CD14-positive monocyte (primary cell): ENCODE measurements at places on chromosomes 3 and 15.

DNA sequence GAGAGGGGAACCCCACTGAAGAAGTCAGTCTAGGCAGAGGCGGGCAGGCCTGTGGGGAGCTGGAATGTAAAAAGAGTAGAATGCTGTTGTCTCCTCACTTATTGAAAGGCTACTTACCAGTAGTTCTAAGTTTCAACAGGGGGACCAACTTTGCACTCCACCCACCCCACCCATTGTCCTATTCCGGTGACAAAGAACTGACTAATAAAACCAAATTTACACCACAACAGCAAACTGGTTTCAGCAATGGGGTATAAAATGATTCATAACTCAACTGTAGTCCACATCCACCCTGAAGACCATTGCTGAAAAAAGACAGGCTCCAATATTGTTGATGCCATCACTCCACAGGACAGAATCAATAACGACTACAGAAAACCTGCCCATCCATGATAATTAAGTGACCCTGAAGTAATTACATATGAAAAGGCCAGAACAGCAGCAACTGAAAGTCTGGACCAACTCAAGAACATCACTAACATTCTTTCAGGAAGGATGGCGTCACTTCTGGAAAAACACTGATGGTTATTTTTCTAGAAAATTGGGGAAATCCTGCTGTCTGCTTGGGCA lies 80.2 kb downstream of the ABI3BP start:
- no peak overlapping the region for H3K4me3 ChIP-seq
- DNase-seq = no peak
- H3K4me1 ChIP-seq = no peaks in the 10 kb centered on the region
- no peaks in the 10 kb centered on the region for H3K27me3 ChIP-seq
- H3K36me3 ChIP-seq = no peaks in the 10 kb centered on the region

DNA sequence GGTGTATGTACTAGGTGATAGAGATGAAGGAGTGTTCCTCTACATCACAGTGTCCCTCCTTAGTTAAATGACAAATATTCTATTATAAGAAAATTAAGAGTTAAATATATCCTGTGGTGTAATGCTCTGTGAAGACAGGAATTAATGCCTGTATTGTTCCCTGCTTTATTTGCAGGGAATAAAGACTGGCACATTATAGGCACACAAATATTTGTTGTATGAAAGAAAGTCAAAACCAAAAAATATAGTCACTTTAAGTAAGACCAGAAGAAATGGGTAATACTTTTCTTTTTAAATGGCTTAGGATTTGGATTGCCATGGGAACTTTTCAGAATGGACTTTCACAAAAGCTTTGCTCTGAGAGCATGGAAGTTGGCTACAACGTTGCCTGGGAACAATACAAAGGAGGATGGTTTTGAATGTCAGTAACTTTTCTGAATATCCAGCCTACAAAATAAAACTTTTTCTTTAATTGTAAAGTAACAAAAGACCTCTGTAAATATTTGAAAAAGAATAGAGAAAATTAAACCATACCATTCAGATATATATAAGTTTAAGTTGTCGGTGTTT lies 158.0 kb upstream of the P2RY1 start:
- no peak for DNase-seq
- no peak overlapping the region for H3K4me3 ChIP-seq
- H3K36me3 ChIP-seq = no peaks in the 10 kb centered on the region

- no peaks in the 10 kb centered on the region for H3K27me3 ChIP-seq
- no peaks in the 10 kb centered on the region for H3K36me3 ChIP-seq
- no peaks in the 10 kb centered on the region for H3K4me1 ChIP-seq
- no peak for DNase-seq
- H3K4me3 ChIP-seq = no peak overlapping the region
Observed at GRCh38 chr3:140896997-140897396, 44.6 kb upstream of the SLC25A36 start.

DNA sequence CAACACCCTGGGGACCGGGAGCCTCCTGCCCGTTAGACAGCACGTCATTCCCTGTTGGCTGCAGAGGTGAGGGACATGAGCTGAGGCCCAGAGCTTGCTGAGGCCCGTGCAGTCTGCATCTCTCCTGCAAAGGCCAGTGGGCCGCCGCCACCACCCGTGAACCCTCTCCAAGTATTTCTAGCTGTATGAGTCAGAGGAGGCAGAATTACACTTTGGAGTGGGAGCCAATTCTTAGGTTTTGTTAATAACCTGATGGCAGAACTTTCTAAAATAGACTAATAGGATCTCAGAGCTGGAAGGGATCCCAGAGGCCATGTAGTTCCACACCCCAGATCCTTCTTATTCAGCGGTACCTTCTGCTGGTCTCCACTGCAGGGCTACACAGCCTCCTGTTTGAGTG lies 335.2 kb upstream of the CTDSPL start:
- no peaks in the 10 kb centered on the region for H3K27me3 ChIP-seq
- H3K36me3 ChIP-seq = no peaks in the 10 kb centered on the region
- H3K4me1 ChIP-seq = no peaks in the 10 kb centered on the region

DNA sequence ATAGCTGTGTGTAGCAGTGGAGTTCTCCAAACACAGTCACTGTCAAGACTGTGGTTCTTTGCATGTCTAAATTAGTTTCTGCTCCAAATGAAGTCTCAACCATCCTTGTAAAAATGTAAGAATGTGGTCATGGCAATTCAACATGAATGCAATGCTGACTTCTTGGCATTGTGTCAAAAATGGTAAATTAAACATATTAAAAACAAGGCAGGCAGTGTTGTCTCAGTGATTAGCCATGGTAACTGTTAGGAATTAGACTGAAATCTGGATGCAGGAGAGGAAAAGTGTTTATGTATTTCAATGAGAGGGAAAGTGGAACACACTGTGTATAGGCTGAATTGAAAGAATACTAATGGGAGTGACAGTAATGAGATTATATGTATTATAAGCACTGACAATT lies 597.2 kb downstream of the EDEM1 start:
- no peaks in the 10 kb centered on the region for H3K27me3 ChIP-seq
- no peak overlapping the region for H3K4me3 ChIP-seq
- no peak overlapping the region for H3K27ac ChIP-seq
- no peak for DNase-seq
- no peaks in the 10 kb centered on the region for H3K36me3 ChIP-seq

DNA sequence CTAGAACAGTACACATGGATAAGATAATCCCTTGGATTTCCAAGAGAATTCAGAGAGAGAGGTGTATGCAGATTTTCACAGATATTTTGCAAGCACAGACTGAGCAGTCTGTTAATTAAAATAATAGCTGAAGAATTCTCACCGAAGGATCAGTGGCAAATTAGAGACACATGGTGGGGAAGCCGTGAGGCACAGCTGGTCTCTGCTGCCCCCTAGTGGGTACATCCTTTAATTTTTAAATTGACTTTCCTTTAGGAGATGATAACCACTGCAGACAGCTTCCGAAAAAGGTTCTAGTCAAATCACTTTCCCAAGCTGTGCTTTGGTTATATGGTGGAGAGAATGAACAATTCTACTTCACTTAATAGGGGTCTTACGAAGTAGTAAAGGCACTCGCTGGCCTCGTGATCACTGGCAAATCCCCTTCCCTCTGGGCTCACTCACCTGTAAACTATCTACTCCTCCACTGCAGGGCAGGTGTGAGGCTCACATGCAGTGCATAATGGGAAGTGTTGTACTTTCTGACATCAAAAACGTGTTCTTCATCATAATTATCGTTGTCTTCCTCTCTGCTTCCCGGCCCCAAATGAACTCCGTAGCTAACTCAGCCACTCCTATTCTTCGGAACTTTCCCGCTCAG lies 19.5 kb downstream of the MESD start:
- H3K36me3 ChIP-seq = peaks cover 58% of the 10 kb centered on the region
- H3K27ac ChIP-seq = no peak overlapping the region
- peak; percentile 39 for DNase-seq
- no peaks in the 10 kb centered on the region for H3K4me1 ChIP-seq

GRCh38 chr3:195147649-195148080 lies 123.3 kb downstream of the XXYLT1 start:
- peaks cover 38% of the 10 kb centered on the region for H3K4me1 ChIP-seq
- DNase-seq = peak; percentile 65
- H3K27ac ChIP-seq = no peak overlapping the region
- no peaks in the 10 kb centered on the region for H3K36me3 ChIP-seq
- no peaks in the 10 kb centered on the region for H3K27me3 ChIP-seq

DNA sequence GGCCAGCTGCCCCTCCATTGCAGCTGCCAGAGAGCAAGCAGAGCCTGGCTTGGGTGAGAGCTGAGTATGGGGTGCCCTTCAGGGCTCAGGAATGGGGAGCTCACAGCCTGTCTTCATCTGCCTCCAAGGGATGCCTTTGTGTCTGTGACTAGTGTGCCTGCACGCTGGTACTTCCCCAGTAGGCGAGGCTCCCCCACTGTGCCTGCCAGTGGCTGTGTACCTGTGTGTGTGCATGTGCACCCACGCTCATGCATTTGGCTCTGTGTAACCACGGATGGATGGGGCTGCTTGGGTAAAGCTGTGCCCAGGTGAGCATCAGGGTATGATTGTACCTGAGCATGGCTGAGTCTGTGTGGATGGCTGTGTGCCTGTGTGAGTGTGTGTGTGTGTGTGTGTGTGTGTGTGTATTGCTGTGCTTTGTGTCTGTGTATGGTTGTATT lies 2.3 kb upstream of the GRM2 start:
- H3K27ac ChIP-seq = no peak overlapping the region
- no peak overlapping the region for H3K4me3 ChIP-seq
- H3K36me3 ChIP-seq = peaks cover 66% of the 10 kb centered on the region
- no peaks in the 10 kb centered on the region for H3K27me3 ChIP-seq
- no peaks in the 10 kb centered on the region for H3K4me1 ChIP-seq

GRCh38 chr3:4614070-4614469 lies 120.9 kb downstream of the ITPR1 start:
- H3K36me3 ChIP-seq = no peaks in the 10 kb centered on the region
- peaks cover 4% of the 10 kb centered on the region for H3K4me1 ChIP-seq
- no peak overlapping the region for H3K27ac ChIP-seq
- H3K27me3 ChIP-seq = no peaks in the 10 kb centered on the region

- no peaks in the 10 kb centered on the region for H3K36me3 ChIP-seq
- H3K4me3 ChIP-seq = no peak overlapping the region
- H3K27ac ChIP-seq = no peak overlapping the region
- H3K4me1 ChIP-seq = peaks cover 30% of the 10 kb centered on the region
- no peak for DNase-seq
- no peaks in the 10 kb centered on the region for H3K27me3 ChIP-seq
Observed at GRCh38 chr15:68028888-68029207, 25.3 kb upstream of the PIAS1 start.
